GM23338 (cell line): ENCODE measurements at places on chromosomes 3 and 15. TPM values are rescaled to one million over a fixed set of nuclear protein-coding genes. Genes with fewer than 3 reads are reported as not detected.

GRCh38 chr3:72820415-72820814 is 27.8 kb downstream of the SHQ1 start:
- H3K36me3 ChIP-seq: no peaks in the 10 kb centered on the region
- no peak overlapping the region for H3K4me3 ChIP-seq
- H3K4me1 ChIP-seq: no peaks in the 10 kb centered on the region
- no peak overlapping the region for H3K27ac ChIP-seq

PRSS50 gene
- total RNA-seq: 1.4 and 1.5 TPM in 2 replicates

- H3K36me3 ChIP-seq: no peaks in the 10 kb centered on the region
- H3K27me3 ChIP-seq: no peaks in the 10 kb centered on the region
- no peak overlapping the region for H3K27ac ChIP-seq
Measured at GRCh38 chr3:11392014-11392859, 120.0 kb downstream of the ATG7 start.

ACTC1 gene
- 18.6 and 26.2 TPM in 2 replicates for total RNA-seq

DNA sequence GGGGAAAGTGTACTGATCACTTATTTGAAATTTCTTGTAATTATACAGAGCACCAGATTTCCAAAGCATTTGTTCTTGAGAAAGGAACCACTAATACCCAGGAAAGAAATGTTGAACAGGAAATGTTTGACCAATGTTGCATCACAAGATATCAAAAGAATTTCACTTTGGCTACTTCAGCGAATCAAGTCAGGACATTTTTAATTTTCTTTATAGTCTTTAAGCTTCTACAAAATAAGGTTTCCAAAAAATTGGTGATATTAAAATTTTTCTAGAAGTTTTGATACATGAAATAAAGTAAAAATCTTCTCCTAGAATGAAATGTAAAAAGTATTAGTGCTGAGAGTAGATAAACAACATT is 421.9 kb downstream of the MECOM start:
- H3K27me3 ChIP-seq: no peaks in the 10 kb centered on the region
- H3K27ac ChIP-seq: peak overlapping the region; percentile 35; the same call in 1 of the 2 replicates
- peaks cover 54% of the 10 kb centered on the region for H3K4me1 ChIP-seq
- no peaks in the 10 kb centered on the region for H3K36me3 ChIP-seq

- no peaks in the 10 kb centered on the region for H3K36me3 ChIP-seq
- peaks cover 8% of the 10 kb centered on the region for H3K4me1 ChIP-seq
- H3K27ac ChIP-seq: no peak overlapping the region
- H3K27me3 ChIP-seq: peaks cover 20% of the 10 kb centered on the region
Measured at GRCh38 chr3:193782747-193783146, 189.7 kb downstream of the OPA1 start.

CLN6 gene
- total RNA-seq: 69.5 and 87.4 TPM in 2 replicates

DNA sequence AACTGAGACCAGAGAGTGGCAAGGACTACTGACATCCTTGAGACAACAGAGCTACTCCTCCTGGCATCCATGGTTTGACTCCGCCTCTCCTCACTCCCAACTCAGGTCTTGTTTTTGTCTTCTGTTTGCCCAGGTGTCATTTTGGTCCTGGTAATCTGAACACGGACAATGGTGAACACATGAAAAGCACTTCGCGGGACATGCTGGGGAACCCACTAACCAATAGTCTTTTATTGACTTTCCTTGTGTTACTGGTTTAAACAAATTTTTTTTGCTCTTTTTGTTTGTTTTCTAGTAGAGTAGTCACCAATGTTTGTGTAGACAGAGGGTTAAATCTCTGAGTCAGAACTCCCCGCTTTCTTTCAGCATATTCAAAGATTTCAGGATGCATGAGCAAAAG is 38.4 kb downstream of the LARP6 start:
- DNase-seq: no peak
- no peaks in the 10 kb centered on the region for H3K4me1 ChIP-seq
- no peak overlapping the region for H3K27ac ChIP-seq
- H3K27me3 ChIP-seq: no peaks in the 10 kb centered on the region
- no peak overlapping the region for H3K4me3 ChIP-seq
- H3K36me3 ChIP-seq: no peaks in the 10 kb centered on the region

DNA sequence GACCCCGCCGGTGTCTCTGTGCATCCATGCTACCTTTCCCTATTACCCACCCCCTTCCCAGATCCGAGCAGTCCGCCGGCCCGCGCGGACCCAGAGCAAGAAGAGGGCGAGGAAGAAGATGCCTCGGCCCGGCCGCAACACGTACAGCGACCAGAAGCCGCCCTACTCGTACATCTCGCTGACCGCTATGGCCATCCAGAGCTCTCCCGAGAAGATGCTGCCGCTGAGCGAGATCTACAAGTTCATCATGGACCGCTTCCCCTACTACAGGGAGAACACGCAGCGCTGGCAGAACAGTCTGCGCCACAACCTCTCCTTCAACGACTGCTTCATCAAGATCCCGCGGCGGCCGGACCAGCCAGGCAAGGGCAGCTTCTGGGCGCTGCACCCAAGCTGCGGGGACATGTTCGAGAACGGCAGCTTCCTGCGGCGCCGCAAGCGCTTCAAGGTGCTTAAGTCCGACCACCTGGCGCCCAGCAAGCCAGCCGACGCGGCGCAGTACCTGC is 788 bp downstream of the FOXB1 start:
- H3K36me3 ChIP-seq: no peaks in the 10 kb centered on the region
- DNase-seq: peak; percentile 76
- peaks cover 67% of the 10 kb centered on the region for H3K27me3 ChIP-seq
- H3K4me1 ChIP-seq: peaks cover 53% of the 10 kb centered on the region
- no peak overlapping the region for H3K27ac ChIP-seq
- peak overlapping the region; percentile 82 for H3K4me3 ChIP-seq

DNA sequence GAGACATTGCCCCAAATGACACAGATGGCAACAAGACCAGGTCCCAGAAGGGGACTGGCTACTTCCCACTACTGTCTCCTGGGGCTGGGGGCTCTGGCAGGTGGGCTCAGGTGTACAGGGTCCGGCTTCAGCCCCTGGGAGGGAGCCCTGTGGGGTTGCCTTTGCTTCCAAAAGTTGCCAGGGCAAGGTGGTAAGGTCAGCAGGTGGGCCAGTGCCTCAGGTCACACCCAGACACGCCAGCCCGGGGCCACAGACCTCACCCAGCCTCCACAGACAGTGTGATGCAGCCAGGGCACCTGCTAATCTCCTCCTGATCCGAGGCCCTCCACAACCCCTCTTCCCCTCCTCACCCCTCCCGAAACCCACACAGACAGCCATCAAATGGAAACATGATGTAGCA is 7.5 kb downstream of the OXTR start:
- no peaks in the 10 kb centered on the region for H3K36me3 ChIP-seq
- H3K4me1 ChIP-seq: no peaks in the 10 kb centered on the region
- DNase-seq: no peak
- H3K27ac ChIP-seq: no peak overlapping the region
- no peak overlapping the region for H3K4me3 ChIP-seq

UBE3A gene
- total RNA-seq: 85.1 and 96.1 TPM in 2 replicates

DNA sequence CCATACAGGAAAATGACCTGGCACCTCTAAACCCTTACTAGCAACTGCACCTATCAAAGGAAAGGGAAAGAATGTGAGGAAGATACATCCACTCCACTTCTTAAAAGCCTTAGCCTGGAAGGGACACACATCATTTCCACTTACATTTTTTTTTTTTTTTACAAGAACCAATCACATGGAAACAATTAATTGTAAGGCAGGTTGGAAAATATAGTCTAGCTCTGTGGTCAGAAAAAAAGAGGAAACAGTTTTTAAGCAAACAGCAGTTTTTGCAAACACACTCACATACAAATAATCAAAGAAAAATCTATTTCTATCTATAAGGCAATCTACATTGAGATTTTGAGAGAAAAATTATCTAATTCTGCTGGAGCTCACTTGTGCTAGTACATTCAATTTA is 98.9 kb upstream of the SPRED1 start:
- H3K4me1 ChIP-seq: 0 out of 2 replicates have a peak, but pooled peaks cover under 1% of the 10 kb centered on the region
- peaks cover 3% of the 10 kb centered on the region; the same call in 1 of the 2 replicates for H3K36me3 ChIP-seq
- no peak overlapping the region for H3K4me3 ChIP-seq
- DNase-seq: no peak
- H3K27me3 ChIP-seq: no peaks in the 10 kb centered on the region

DNA sequence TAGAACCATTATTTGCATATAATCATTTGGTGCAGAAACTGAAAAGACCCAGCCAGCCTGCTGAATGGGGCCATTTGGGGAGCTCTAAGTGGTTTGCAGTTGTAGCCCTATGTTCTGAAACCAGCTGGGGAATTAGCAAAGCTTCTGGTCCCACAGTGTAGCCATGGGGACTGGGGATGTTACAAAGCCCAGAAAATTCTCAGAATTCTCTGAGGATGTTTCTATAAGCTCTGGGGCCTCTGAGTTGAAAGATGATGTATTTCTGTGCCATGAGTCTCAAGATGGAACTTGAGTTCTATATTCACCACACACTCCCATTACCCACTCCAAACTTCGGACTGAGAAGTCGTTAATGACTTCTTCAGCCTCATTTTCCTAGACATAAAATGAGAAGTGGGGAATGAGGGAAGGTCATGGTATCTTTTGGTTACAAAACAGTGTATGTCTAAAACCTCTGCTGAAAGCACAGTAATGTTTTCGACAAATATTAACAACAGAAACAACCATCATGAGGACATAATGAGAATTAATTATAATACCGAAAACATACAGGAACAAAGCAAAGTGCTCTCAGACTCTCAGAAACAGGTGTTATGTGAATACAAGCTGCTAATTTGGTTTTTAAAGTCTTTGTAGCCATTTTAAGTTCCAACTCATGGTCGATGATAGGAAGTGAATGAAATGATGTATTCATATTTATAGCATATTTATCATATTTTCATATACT is 89.4 kb downstream of the RFTN1 start:
- H3K27me3 ChIP-seq: no peaks in the 10 kb centered on the region
- DNase-seq: no peak
- no peaks in the 10 kb centered on the region for H3K36me3 ChIP-seq
- H3K27ac ChIP-seq: no peak overlapping the region
- no peaks in the 10 kb centered on the region for H3K4me1 ChIP-seq
- H3K4me3 ChIP-seq: no peak overlapping the region

- H3K27me3 ChIP-seq: no peaks in the 10 kb centered on the region
- H3K4me3 ChIP-seq: no peak overlapping the region
- no peaks in the 10 kb centered on the region for H3K36me3 ChIP-seq
- no peak for DNase-seq
Measured at GRCh38 chr15:81301815-81302399, 22.0 kb downstream of the STARD5 start.

GOLGA8K gene
- total RNA-seq: not detected in 2 replicates

- H3K4me1 ChIP-seq: no peaks in the 10 kb centered on the region
- no peak for DNase-seq
- no peak overlapping the region for H3K27ac ChIP-seq
- no peaks in the 10 kb centered on the region for H3K27me3 ChIP-seq
- no peak overlapping the region for H3K4me3 ChIP-seq
Measured at GRCh38 chr3:94098452-94098851, 35.6 kb downstream of the NSUN3 start.

DNA sequence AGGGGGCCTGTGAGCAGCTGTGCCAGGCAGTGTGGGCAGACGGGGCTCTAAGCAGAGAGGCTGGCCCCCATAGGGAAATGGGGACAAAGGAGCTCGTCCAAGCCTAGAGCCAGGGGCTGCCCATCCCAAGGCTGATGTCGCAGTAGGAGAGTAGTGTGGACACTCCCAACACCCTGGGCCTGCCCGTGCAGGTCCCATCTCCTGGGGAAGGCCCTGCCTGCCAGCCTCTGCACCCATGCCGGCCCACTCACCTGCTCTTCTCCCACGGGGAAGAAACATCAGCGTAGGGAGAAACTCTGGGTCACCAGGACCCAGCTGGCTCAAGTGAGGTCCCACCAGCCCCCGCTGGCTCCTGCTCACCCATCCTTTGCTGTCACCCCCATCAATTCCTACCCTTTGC is 10.7 kb upstream of the DUSP7 start:
- no peaks in the 10 kb centered on the region for H3K4me1 ChIP-seq
- no peaks in the 10 kb centered on the region for H3K36me3 ChIP-seq
- DNase-seq: no peak
- no peak overlapping the region for H3K27ac ChIP-seq
- no peak overlapping the region for H3K4me3 ChIP-seq

GRCh38 chr3:123424321-123424998 is 24.4 kb downstream of the ADCY5 start:
- no peaks in the 10 kb centered on the region for H3K27me3 ChIP-seq
- H3K4me1 ChIP-seq: no peaks in the 10 kb centered on the region
- no peak overlapping the region for H3K27ac ChIP-seq
- no peak overlapping the region for H3K4me3 ChIP-seq

DNA sequence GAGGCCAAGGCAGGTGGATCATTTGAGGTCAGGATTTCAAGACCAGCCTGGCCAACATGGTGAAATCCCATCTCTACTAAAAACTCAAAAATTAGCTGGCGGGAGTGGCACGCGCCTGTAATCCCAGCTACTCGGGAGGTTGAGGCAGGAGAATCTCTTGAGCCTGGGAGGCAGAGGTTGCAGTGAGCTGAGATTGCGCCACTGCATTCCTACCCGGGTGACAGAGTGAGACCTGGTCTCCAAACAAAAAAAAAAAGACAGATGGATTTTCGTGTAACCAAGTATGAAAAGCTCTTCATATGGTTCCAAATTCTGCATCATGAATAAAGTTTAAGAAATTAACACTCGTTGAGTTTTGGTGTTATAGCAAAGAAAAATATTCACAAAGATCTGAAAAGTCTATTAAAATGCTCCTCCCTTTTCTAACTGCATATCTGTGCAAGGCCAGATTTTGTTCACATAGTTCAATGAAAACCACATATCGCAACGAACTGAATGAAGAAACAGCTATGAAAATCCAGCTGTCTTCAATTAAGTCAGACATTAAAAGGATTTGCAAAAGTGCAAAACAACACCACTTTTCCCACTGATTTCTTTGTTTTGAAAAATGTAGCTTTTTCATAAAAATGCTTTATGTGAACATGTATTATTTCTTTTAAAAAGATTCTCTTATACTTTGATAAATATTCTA is 23.8 kb upstream of the FBLN2 start:
- no peak overlapping the region for H3K4me3 ChIP-seq
- no peak overlapping the region for H3K27ac ChIP-seq
- H3K27me3 ChIP-seq: no peaks in the 10 kb centered on the region

- H3K4me3 ChIP-seq: no peak overlapping the region
- H3K4me1 ChIP-seq: peaks cover 10% of the 10 kb centered on the region; the same call in 1 of the 2 replicates
- DNase-seq: peak; percentile 87
- H3K27ac ChIP-seq: no peak overlapping the region
Measured at GRCh38 chr3:140863580-140864009, 78.0 kb upstream of the SLC25A36 start.

DNA sequence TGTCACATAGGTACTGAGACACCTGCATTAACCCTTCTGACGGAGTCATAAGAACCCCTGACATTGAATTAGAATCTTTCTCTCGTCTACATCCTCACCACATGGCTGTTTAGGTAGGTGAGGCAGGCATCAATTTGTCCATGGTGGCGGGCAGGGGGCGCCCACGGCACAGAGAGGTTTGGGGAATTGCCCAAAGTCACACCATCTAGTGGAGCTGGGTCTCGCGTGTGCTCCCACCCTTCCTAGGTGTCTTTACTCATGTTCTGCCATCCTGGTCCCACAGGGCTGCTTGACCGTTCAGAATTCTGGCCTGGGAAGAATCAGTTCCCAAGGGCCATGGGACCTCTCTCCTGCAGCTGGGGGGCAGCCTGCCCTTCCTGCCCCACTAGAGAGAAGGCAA is 14.7 kb upstream of the DLL4 start:
- DNase-seq: peak; percentile 63
- H3K4me3 ChIP-seq: no peak overlapping the region
- no peaks in the 10 kb centered on the region for H3K36me3 ChIP-seq

FAM3D gene
- total RNA-seq: not detected in 2 replicates

COL8A1 gene
- 0.97 and 1.7 TPM in 2 replicates for total RNA-seq

- peak; percentile 80 for DNase-seq
- no peaks in the 10 kb centered on the region; the same call in 1 of the 2 replicates for H3K36me3 ChIP-seq
- H3K27ac ChIP-seq: no peak overlapping the region
- no peaks in the 10 kb centered on the region for H3K27me3 ChIP-seq
Measured at GRCh38 chr3:50405249-50405648, 45.9 kb upstream of the TMEM115 start.

ALDH1L1 gene
- 0.82 and 1.3 TPM in 2 replicates for total RNA-seq

GRCh38 chr3:137765310-137766033 is 1.4 kb downstream of the SOX14 start:
- H3K4me1 ChIP-seq: peaks cover 77% of the 10 kb centered on the region
- peaks cover 99% of the 10 kb centered on the region for H3K27me3 ChIP-seq
- peak; percentile 41 for DNase-seq
- H3K27ac ChIP-seq: no peak overlapping the region
